ENCODE measurements at places on chromosomes 2 and 18. TPM values are rescaled to one million over a fixed set of nuclear protein-coding genes. Genes with fewer than 3 reads are reported as not detected.

SGO2 gene
- 3.3 TPM for total RNA-seq

IL1F10 gene
- not detected for total RNA-seq

ITPRIPL1 gene
- total RNA-seq: 2.0 TPM

PRSS56 gene
- total RNA-seq: not detected

TXNDC2 gene
- total RNA-seq: not detected

SERPINB4 gene
- not detected for total RNA-seq

PDCL3 gene
- 12.6 TPM for total RNA-seq

DRC1 gene
- total RNA-seq: not detected

FBXO15 gene
- total RNA-seq: 0.20 TPM

C1GALT1C1L gene
- not detected for total RNA-seq

CROCC2 gene
- not detected for total RNA-seq

TSPYL6 gene
- total RNA-seq: not detected

OR6B2 gene
- not detected for total RNA-seq

DNAH7 gene
- not detected for total RNA-seq

ASB18 gene
- not detected for total RNA-seq

UGT1A10 gene
- total RNA-seq: not detected

RNU2-63P gene
- total RNA-seq: 70.8 TPM

UGT1A4 gene
- total RNA-seq: not detected

FOXI3 gene
- total RNA-seq: not detected

DNA sequence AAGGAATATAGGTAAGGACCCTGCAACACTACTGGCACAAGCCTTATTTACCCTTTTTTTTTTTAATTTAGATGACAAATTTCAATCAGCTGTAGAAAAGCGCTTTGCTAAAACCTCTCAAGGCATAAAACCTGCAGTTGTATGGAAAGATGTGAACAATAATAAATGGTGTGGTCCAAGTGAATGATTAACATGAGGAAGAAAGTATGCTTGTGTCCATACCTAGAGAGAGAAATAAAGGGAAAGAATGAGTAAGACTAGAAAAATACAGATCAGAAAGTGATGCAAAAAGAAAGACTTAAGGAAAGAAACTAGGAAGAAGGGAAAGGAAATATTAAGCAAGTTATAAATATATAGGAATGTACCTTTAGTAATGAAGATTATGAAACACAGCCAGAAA is 119.2 kb upstream of the SCN7A start:
- DNase-seq: no peak

DNA sequence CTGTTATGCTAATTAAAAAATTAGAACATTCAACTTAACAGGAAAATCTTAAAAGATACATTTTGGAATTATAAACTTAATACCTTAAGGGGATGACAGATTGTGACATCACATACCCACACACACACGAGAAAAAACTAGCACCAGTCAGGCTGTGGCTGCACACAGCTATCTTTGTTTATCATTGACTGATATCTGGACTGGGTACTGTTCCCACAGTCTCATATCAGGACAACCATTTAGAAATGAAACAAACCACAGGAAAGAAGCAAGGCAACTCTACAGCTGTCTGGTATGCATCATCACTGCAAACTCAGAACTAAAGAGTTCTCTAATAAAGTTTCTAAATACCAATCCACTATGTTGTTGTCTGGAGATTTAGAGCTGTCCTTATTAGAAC is 210.9 kb upstream of the SMAD7 start:
- no peak for DNase-seq

- peak; percentile 88 for DNase-seq
Measured at GRCh38 chr2:174615871-174616436, 18.4 kb upstream of the WIPF1 start.

GRCh38 chr2:96152304-96153161 is 7.3 kb upstream of the DUSP2 start:
- no peak for DNase-seq

- DNase-seq: no peak
Measured at GRCh38 chr18:45657357-45658335, 42.4 kb downstream of the SLC14A2 start.

- peak; percentile 64 for DNase-seq
Measured at GRCh38 chr18:56900195-56901094, 246.4 kb upstream of the BOD1L2 start.

- DNase-seq: no peak
Measured at GRCh38 chr2:215104226-215104625, 34.2 kb downstream of the ABCA12 start.

- DNase-seq: no peak
Measured at GRCh38 chr2:136132825-136133155, 14.8 kb upstream of the CXCR4 start.

- DNase-seq: no peak
Measured at GRCh38 chr2:173462892-173463840, 108.5 kb downstream of the CDCA7 start.

DNA sequence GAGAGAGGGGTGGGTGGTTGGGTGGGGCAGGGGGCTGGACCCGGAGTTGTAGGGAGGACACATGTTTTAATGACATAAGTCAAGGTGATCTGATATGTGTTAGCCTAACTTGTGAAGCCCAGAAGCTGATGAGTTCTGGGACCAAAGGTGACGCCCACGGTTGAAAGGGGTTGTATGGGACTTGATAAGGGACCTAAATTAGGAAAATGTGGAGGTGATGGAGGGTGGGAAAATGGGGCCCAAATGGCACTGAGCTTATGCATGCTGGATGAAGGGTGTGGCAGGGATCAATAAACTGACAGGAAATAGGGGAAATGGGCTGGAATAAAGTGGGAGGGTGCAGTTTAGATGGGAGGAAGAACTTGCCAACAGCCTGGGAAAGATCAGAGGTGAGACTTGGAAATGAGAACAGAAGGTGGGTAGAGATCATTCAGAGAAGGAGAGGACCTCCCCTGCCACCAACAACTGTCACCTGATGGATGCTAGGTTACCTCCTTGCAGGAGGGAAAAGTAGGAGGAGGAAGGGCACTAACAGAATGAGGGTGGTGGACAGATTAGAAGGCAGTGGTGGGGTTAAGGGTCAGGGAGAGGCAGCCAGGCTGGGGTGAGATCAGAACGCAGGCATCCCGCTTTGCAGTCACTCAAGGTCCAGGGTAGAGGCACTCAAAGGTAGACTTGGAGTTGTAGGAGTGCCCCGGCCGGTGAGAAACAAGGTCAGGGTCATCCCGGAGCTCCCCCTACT is 15.3 kb downstream of the WNT10A start:
- DNase-seq: no peak

- no peak for DNase-seq
Measured at GRCh38 chr18:10458691-10459090, 4.3 kb downstream of the APCDD1 start.

DNA sequence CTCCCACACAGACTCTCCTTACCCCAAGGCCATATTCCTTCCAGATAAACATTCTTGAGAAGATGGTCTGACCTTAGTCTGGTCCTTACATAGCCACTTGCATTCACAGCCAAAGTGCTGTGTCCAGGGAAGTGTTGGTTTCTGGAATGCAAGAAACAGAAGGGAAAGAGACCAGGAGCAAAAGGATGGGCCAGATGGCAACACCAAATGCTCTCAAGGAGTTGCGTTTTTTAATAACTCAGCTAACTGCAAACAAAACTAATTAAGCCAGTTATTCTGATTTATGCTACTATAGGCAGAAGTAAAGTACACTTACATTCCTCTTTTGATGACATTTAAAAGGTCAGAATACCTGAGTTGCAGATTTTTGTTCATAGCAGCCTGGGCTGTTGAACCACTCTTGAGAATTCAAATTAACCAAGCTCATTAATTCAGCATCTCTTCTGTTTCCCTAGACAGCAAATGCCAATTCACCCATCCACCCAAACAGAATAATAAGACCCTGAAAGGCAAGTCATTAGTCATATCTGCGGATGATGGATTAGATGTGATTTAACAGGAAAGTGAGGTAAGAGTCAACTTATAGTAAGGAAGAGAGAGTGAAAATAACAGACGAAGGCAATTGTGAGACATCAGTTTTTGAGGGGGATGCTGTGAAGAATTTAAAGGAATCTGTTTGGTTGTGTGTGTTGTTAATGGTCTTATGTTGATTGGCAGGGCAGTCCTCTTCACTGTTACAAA is 18.8 kb downstream of the CCDC85A start:
- DNase-seq: peak; percentile 74

DNA sequence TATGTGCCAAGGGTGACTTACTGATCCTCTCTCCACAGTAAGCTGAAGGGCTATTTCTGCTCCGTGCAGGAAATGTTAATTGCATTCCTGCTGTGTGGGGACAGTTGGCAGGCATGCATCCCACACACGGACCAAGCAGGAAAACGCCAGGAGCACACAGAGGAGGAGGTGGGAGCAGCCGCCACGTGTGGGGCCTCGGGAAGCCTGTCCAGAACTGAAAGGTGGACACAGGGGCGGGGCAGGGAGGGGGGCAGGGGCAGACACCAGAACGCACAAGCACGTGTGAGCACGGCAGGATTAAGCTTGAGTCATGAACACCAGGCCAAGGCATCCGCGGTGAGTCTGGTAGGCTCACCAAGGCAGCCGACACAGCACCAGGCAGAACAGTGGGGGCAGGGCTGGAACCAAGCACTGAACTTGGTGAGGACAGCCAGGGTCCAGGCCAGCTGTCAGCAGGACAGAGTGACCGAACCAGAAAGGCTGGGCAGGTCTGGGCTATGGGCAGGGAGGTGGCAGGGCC is 177.1 kb downstream of the EIPR1 start:
- DNase-seq: no peak

- no peak for DNase-seq
Measured at GRCh38 chr2:136242687-136243277, 124.8 kb upstream of the CXCR4 start.

- DNase-seq: no peak
Measured at GRCh38 chr2:11327871-11328270, 16.6 kb downstream of the ROCK2 start.

DNA sequence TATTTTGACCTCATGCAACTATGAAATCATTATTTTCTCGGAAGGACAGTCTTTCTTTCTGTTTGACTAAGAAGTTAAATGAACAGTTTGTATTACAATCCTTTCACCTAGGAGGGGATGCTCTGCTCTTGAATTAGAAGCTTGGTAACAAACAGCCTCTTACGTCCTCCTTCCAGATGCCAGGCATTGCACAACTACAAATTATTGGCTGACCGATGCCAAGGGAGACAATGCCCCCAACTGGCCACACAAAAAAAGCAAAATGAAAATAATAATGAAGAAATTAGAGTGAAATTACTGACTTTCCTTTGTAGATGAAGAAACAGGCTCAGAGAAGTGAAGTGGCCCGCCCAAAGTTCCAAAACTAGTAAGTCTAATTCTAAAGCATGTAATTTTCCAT is 177.9 kb downstream of the CYRIA start:
- peak; percentile 62 for DNase-seq

- DNase-seq: no peak
Measured at GRCh38 chr2:64414736-64415435, 39.1 kb upstream of the LGALSL start.

- no peak for DNase-seq
Measured at GRCh38 chr18:21571772-21572171, 28.7 kb downstream of the ESCO1 start.

- no peak for DNase-seq
Measured at GRCh38 chr2:72716601-72717000, 109.2 kb downstream of the EXOC6B start.

- DNase-seq: no peak
Measured at GRCh38 chr2:10256031-10256514, 46.6 kb upstream of the HPCAL1 start.

- DNase-seq: no peak
Measured at GRCh38 chr2:136022396-136023146, 37.1 kb upstream of the DARS1 start.

GRCh38 chr18:45212181-45213039 is 402.9 kb upstream of the SLC14A2 start:
- DNase-seq: peak; percentile 79

DNA sequence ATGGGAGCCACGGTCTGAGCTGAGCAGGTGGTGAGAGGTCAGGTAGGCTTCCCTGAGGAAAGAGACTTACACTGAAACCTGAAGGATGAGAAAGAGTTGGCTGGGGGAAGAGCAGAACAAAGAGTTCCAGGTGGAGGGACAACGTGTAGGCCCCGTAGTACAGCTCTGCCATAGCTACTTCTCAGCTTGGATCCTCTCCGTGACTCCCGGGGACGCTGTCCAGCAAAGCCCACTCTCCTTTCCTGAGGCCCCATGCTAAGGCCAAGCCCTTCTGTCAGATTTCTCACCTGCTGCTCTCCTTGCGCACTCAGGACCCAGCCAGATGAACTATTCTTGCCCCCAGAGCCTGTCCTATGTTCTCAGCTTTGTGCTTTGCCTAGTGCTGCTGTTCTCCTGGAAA is 173.8 kb downstream of the GALNT1 start:
- no peak for DNase-seq

- DNase-seq: no peak
Measured at GRCh38 chr2:217691516-217691915, 311.3 kb downstream of the TNS1 start.

DNA sequence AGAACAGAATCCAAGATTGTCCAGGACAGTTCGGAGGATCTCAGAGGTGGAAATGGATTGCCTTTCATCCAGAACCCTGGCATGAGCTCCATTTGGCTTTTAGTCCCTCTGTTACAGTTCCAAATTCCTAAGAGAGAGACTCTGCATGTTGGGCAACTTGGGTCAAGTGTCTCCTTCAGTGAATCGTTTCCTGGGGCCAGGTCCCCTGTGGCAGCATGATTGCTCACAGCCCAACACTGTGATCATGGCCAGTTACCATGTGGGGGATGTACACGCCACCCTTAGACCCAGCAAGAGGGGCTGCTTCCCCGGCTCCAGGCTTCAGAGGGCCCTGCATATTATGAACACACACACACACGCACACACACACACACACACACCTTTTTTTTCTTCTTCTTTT is 118.6 kb upstream of the GLI2 start:
- DNase-seq: no peak

DNA sequence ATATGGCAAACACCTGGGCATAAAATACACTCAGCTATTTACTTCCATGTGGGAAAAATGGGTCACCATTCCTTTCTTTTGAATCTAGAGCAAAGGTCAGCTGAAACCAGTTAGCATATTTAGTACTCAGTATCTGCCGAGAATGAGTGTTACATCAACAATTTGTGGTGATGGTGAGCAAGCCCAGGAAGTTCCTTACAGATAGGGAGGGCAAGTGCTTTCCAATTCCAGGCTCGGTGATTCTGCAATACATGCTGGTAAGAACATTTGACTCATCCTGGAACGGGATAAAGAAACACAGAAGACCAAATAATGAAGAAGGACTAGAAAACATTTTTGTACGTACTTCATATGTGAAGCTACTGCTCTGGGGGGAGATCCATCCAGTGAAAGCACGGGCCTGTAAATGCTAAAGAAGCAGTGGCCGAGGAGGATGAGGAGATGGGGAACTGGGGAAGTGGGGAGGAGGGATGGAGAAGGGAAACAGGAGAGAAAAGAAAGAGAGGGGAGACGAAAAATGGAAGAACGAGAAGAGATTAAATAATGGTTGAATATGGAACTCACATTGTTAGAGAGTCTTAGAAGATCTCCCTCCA is 251.9 kb downstream of the TTC32 start:
- DNase-seq: peak; percentile 80
